ENCODE measurements at places on chromosomes 12 and 14. TPM values are rescaled to one million over a fixed set of nuclear protein-coding genes. Genes with fewer than 3 reads are reported as not detected.

Gene SLC17A8
- not detected for total RNA-seq

Gene PLD4
- not detected for total RNA-seq

Gene KIAA0586
- 20.9 TPM for total RNA-seq

Gene OR4N5
- total RNA-seq = not detected

Gene DBX2
- total RNA-seq = not detected

Gene GYS2
- not detected for total RNA-seq

Gene GLIPR1
- 0.09 TPM for total RNA-seq

Gene DNAJC22
- total RNA-seq = 3.2 TPM

Gene ALDH1L2
- total RNA-seq = 1.9 TPM

Gene TSPAN9
- total RNA-seq = 19.0 TPM

Gene ALX1
- total RNA-seq = 2.1 TPM

Gene FBXO21
- total RNA-seq = 58.6 TPM

DNA sequence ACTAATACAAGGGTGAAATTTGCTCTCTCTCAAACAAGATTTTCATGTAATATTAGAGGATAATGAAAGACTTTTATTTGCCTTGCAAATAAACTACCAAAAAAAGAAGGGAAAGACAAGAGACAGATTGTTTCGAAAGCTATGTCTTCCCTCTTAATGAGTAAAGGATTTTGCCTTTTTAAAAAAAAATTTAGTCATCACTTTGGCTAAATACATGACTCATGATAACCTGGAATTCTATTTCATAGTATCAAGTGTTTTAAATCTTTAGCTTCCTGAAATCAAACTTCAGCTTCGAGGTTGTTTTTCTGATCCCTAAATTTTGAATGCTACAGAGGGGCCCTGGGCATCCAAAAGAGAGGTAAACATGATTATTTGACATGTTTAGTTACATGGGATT is 144.4 kb downstream of the CCDC59 start:
- H3K4me1 ChIP-seq = no peaks in the 10 kb centered on the region
- H3K36me3 ChIP-seq = peaks cover 21% of the 10 kb centered on the region
- no peak overlapping the region for H3K4me3 ChIP-seq

- DNase-seq = no peak
- peaks cover 11% of the 10 kb centered on the region for H3K27me3 ChIP-seq
- peaks cover 19% of the 10 kb centered on the region for H3K36me3 ChIP-seq
- H3K27ac ChIP-seq = peak overlapping the region; percentile 65
Measured at GRCh38 chr12:89351489-89352241, 636 bp downstream of the DUSP6 start.

- no peak overlapping the region for H3K4me3 ChIP-seq
- H3K27ac ChIP-seq = no peak overlapping the region
- no peaks in the 10 kb centered on the region for H3K36me3 ChIP-seq
Measured at GRCh38 chr12:64566122-64566521, 44.2 kb upstream of the RASSF3 start.

DNA sequence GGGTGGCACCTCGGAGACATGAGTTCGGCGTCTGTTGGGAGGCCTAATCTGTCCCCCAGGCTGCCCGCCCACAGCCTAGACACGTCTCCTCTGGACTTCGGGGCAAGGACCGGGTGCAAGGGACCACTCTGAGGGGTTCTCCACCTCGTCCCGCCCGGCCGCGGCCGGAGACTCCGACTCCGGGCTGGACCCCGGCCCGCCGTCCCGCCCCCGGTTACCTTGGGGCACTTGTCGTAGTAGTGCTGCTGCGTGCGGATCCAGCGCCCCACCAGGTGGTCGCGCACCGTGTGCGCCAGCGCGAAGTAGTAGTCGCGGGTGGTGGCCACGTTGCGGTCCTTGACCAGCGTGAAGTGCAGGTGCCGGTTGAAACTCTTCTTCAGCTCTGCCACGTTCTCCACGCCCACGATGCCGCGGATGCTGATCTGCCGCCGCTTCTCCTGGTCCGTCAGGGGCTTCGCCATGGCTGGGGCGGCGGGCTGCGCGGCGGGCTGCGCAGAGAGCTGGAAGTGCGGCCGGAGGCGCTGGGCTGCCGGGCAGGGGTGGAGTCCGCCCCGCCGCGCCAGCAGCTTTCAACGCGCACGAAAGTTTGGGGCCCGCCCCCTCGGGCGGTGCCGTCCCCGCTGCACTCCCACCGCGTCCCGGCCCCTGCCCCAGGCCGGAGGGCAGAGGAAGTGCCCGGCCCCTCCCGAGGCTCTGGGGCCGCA is at the start of gene PYGL:
TSS of gene PYGL (minus strand) at position 541 of the 704 bp plus-strand sequence. CDS start at position 461, 80 bp downstream.
- no peaks in the 10 kb centered on the region for H3K4me1 ChIP-seq
- H3K4me3 ChIP-seq = peak within 1 kb of the TSS; percentile 85
- H3K27me3 ChIP-seq = no peaks in the 10 kb centered on the region
- peaks cover 10% of the 10 kb centered on the region for H3K36me3 ChIP-seq
- peak; percentile 81 for DNase-seq

GRCh38 chr12:21608196-21608595 is 3.5 kb upstream of the GYS2 start:
- no peak for DNase-seq
- H3K27me3 ChIP-seq = no peaks in the 10 kb centered on the region

DNA sequence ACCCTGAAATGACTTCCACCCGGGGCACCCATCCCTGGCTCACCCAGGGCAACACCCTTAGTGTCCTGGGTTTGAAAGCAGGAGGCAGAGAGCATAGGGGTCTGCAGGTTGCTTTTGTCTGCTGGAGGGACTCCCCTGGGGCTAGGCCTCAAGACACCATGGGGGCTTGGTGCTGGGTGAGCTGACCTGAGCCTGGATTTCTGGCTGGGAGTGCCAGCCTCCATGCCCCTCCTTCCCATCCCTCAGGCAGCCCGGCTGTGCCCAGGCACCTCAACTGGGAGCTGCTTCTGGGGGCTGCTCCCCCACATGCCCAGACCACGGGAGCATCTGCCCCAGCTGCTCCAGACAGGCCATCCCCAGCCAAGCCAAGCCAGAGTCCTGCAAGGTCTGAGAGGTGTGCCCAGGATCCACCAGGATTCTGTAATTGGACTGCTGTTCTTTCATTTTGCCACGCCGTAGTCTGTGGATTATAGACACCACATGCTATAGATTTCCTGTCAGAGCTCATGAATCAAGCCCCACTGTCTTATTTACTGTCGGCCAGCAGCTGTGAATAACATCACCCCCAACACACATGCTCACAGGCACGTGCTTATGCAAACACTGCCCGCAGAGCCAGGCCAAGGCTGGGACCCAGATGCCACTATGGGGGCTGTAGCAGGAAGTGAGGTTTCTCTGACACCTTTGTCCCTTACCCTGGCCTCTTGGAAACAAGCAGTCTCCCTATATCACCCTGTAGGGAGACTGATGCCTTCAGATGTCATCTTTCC is 29.4 kb upstream of the ESRRB start:
- no peaks in the 10 kb centered on the region for H3K36me3 ChIP-seq
- H3K4me3 ChIP-seq = no peak overlapping the region
- H3K4me1 ChIP-seq = peaks cover 3% of the 10 kb centered on the region

- no peaks in the 10 kb centered on the region for H3K36me3 ChIP-seq
- no peak for DNase-seq
Measured at GRCh38 chr12:7019043-7019569, 830 bp upstream of the LPCAT3 start.

- DNase-seq = no peak
- H3K27ac ChIP-seq = no peak overlapping the region
- no peak overlapping the region for H3K4me3 ChIP-seq
Measured at GRCh38 chr12:113740699-113741098, 225.4 kb downstream of the RBM19 start.

DNA sequence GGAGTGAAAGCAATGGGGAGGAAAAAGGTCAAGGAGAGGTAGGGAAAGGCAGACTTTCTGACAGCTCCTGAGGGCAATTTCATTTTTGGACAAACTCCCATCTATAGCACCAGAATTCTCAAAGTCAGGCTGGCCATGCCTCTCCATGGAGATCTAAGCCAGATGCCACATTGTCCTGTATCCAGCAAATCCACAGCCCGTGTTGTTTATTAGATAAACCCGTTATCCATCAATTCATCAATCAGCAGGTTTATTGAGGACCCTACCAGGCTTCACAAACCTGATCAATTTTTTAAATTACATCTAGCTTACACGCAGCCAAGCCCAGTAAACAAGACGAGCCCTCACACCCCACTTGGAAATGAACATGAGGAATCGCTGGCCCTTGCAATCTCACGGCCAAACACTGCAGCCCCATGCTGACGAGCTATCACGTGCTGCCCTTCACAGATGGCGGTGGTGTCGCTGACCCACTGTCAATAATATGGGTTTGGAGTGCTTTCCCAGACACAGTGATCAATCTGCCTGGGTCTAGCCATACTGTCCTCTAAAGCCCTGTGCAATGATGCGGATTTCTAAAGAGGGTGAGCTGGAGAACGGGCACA is 332.9 kb downstream of the DPF3 start:
- H3K4me3 ChIP-seq = no peak overlapping the region
- H3K27me3 ChIP-seq = no peaks in the 10 kb centered on the region
- no peaks in the 10 kb centered on the region for H3K36me3 ChIP-seq
- no peak for DNase-seq
- H3K4me1 ChIP-seq = peaks cover 7% of the 10 kb centered on the region

GRCh38 chr14:64213086-64213485 is 81.1 kb downstream of the ESR2 start:
- no peak overlapping the region for H3K27ac ChIP-seq
- no peaks in the 10 kb centered on the region for H3K27me3 ChIP-seq
- no peak for DNase-seq
- H3K4me3 ChIP-seq = no peak overlapping the region
- no peaks in the 10 kb centered on the region for H3K4me1 ChIP-seq

DNA sequence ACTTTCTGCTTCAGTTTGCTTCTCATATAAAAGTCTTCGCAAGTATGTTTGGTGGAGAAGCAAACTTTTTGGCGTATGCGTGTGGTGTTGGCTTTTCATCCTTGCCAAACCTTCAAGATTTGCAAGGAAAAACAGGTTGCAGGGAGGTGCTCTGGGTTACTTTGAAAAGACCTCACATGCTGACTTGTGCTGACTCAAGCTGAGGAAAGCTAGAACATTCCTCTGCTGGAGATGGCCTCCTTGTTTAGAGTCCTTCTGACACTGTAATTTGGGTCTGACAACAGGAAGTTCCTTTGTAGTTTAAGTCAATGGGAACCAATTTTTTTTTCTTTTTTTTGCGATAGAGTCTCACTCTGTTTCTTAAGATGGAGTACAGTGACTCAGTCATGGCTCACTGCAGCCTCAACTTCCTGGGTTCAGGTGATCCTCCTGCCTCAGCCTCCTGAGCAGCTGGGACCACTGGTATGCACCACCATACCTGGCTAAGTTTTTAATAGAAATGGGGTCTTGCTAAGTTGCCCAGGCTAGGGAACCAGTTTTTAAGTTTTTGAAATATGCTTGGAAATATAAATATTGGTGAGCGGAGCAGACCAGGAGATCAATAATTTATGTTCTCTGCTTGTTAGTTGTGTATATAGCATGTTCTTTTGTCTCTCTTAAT is 2.6 kb upstream of the ACACB start:
- H3K4me1 ChIP-seq = peaks cover 6% of the 10 kb centered on the region
- H3K27ac ChIP-seq = no peak overlapping the region
- no peaks in the 10 kb centered on the region for H3K27me3 ChIP-seq

GRCh38 chr12:82870771-82871377 is 184.2 kb downstream of the TMTC2 start:
- no peak overlapping the region for H3K4me3 ChIP-seq
- H3K27me3 ChIP-seq = no peaks in the 10 kb centered on the region
- no peak overlapping the region for H3K27ac ChIP-seq
- no peaks in the 10 kb centered on the region for H3K36me3 ChIP-seq

- no peaks in the 10 kb centered on the region for H3K4me1 ChIP-seq
- no peaks in the 10 kb centered on the region for H3K27me3 ChIP-seq
- no peak overlapping the region for H3K27ac ChIP-seq
- H3K4me3 ChIP-seq = no peak overlapping the region
Measured at GRCh38 chr12:102063069-102063468, 1.3 kb upstream of the WASHC3 start.

GRCh38 chr14:100268591-100269207 is 29.8 kb downstream of the YY1 start:
- no peak for DNase-seq
- peaks cover 35% of the 10 kb centered on the region for H3K36me3 ChIP-seq
- no peak overlapping the region for H3K27ac ChIP-seq
- no peaks in the 10 kb centered on the region for H3K27me3 ChIP-seq

DNA sequence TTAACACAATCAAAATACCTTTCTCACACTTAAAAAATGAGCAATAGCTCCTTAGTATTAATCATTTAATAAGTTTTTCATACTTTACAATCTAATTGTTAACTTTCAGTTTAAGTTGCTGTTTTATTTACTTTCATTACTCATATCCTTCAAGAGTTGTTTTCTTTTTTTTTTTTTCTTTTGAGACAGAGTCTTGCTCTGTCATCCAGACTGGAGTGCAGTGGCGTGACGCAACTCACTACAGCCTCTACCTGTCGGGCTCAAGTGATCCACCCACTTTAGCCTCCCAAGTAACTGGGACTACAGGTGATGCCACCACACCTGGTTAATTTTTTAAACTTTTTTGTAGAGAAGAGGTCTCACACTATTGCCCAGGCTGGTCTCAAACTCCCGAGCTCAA is 16.1 kb downstream of the ZBTB1 start:
- no peaks in the 10 kb centered on the region for H3K36me3 ChIP-seq

DNA sequence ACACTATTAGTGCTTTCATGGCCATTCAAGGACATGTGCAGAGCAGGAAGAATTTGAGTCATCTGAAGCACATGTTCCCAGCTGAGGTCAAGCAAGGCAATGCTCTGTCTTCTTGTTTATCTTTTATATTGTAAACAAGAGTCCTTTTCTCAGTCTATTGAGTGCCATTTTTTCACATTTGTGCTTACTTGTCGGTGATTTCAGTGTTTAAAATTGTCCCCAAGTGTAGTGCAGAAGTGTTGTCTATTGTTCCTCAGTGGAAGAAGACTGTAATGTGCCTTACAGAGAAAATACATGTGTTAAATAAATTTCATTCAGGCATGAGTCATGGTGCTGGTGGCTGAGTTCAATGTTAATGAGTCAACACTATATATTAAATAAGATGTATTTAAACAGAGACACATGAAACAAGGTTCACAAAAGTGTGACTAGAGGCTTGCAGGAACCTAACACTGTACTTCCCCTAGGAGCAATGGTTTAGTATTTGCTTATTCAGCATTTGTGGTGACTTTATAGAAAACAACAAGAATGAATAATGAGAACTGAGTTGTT is 391.1 kb downstream of the LRIG3 start:
- no peak overlapping the region for H3K4me3 ChIP-seq
- H3K36me3 ChIP-seq = no peaks in the 10 kb centered on the region
- DNase-seq = no peak

- peaks cover 5% of the 10 kb centered on the region for H3K36me3 ChIP-seq
- peak; percentile 57 for DNase-seq
- H3K27me3 ChIP-seq = no peaks in the 10 kb centered on the region
- H3K4me3 ChIP-seq = no peak overlapping the region
- 0 out of 2 replicates have a peak, but pooled peaks cover 3% of the 10 kb centered on the region for H3K4me1 ChIP-seq
Measured at GRCh38 chr12:106865683-106866082, 90.0 kb upstream of the TMEM263 start.

DNA sequence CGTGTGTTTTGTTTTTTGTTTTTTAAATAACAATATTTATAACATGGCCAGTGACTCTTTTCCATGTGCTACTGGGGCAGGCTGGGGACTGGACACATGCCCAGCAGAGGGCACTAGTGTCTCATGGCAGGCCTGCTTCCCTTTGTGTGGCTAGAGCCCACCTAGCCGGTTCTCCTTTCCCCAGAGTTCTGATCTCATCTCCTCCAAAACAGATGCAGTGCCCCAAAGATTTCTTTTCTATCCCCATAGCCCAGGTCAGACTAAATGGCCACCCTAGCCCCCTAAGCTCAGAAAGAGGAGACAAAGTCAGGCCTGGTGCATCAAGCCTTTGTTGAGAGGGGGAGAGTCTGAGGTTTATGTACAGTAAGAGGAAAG is 21.2 kb downstream of the PRPF40B start:
- peak; percentile 77 for DNase-seq
- peak overlapping the region; percentile 8 for H3K4me3 ChIP-seq
- no peaks in the 10 kb centered on the region for H3K4me1 ChIP-seq
- H3K27ac ChIP-seq = no peak overlapping the region

Data from H9 (cell line).